Keratinocyte (primary cell): ENCODE measurements at places on chromosomes 13 and 19. TPM values are rescaled to one million over a fixed set of nuclear protein-coding genes. Genes with fewer than 3 reads are reported as not detected.

Gene CPT1C
- 0.39 to 0.49 TPM (median 0.41 TPM) in 3 replicates for polyA plus RNA-seq

Gene ITGBL1
- polyA plus RNA-seq, result 0.33 to 3.1 TPM (median 2.1 TPM) in 3 replicates

Gene LGALS7B
- polyA plus RNA-seq, result 1,330 to 7,133 TPM (median 1,668 TPM) in 3 replicates

Gene MATK
- 0.05 to 0.27 TPM (median 0.16 TPM) in 3 replicates for polyA plus RNA-seq

Gene DACH1
- not detected in 3 replicates for polyA plus RNA-seq

DNA sequence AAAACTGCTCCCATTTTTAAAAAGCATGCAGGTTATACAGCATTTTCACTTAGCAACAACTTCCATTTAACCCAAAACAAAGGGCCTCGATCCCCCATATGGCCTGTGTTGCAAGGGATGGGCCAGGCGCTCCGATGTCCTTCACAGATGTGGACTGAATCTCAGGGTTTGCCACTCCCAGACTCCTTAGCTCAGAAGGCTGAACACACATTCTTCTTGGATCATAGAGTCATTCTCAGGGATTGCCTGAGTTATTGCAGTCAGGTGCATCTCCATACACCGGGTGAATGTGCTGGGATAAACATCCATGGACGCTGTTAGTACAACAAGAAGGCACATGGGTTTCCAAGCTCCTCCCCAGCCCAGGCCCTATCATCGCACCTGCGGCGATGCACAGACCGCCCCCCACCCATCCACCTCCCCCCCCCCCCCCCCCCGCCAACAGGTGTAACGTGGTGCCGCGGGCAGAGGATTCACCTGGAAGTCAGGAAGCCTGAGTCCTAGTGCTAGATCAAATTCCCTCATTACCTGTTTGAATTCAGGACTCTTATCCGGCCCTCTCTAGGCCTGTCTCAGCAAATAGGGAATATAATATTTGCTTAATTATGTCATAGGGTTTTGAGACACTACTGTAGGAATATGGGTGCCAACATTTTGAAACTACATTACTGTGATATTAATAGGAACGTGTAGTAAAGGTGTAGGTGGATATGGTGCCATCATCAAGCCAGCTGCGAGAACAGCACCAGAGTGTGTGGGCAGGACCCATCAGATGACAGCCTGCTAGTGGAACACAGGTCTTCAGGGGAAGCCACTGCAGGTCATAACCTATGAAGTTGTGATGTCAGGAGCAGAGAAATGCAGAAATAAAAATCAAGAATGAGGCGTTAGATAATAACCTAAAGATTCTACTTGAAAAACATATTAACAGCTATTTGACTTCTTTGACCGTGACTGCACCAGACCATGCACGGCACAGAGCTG is 110.9 kb downstream of the SACS start:
- no peak for DNase-seq

DNA sequence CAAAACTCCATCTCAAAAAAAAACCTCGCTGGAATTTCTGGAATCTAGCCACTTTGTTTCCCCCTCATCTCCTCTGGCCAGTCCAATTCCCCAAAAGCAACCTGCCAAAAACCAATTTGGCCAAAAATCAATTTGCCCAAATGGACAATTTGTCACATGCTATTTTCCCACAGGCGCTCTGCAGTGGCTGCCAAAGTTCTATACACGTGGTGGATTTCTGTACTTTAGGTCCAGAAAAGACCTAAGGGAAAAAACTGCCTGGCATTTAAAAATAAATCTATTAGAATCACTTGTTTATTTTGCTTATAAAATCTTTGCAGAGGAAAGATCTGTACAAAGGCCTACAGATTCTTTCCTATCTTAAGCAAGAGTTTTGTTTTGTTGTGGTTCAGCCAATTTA is 79.4 kb downstream of the MAP4K1 start:
- DNase-seq, result no peak

DNA sequence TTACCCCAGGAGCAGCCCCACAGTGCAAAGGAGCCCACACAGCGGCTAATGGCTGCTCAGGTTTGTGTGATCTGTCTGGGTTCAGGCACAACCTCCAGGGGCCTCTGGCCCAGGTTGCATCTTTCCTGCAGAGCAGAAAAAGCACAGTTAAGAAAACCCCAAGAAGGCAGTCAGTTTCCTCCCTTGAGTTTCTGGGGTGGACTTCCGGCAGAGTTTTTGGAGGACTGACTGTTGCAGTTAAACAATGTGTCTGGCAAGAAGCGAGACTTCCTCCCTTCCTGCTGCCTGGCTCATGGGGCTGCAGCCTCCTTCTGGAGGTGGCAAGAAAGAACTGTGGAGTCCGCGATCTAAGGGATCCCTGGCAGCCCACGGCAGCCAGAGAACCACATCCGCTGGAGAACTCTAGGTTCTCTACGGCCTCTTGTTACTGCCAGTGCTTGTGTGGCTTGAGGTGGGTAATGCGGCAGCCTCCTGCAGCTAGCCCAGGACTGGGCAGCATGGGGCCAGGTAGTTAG is 114.4 kb downstream of the ZDHHC20 start:
- no peak for DNase-seq
